ENCODE measurements at places on chromosomes 13 and 19.

- DNase-seq: peak; percentile 100
These were observed at the start of gene GET3 for GRCh38 chr19:12736995-12737834. GET3 (plus strand) TSS chr19:12737497; CDS start chr19:12737506, 9 bp downstream.

- DNase-seq: peak; percentile 94
These were observed 36.4 kb upstream of the IGFL4 start for GRCh38 chr19:46076951-46077814.

DNA sequence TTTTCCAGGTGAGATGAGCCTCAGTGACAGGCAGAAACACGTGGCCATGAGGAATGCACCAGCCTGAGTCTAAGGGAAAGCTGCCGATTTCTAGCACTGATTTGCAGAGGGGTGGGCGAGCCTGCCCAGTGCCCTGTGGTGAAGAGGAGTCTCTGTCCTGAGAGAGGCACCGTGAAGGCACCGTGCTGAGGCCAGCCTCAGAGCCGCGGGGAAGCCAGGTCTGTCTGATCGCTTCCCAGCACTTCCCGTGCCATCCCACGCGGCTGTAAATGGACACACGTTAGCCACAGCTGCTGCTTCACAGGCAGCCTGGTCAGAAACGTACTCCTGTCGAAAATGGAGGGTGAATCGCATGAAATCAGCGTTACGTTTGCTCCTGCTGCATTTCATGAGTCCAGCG, 79.8 kb downstream of the ATP11A start:
- DNase-seq: no peak

- DNase-seq: no peak
These were observed 1.2 kb downstream of the FRY start for GRCh38 chr13:32032759-32033158.

DNA sequence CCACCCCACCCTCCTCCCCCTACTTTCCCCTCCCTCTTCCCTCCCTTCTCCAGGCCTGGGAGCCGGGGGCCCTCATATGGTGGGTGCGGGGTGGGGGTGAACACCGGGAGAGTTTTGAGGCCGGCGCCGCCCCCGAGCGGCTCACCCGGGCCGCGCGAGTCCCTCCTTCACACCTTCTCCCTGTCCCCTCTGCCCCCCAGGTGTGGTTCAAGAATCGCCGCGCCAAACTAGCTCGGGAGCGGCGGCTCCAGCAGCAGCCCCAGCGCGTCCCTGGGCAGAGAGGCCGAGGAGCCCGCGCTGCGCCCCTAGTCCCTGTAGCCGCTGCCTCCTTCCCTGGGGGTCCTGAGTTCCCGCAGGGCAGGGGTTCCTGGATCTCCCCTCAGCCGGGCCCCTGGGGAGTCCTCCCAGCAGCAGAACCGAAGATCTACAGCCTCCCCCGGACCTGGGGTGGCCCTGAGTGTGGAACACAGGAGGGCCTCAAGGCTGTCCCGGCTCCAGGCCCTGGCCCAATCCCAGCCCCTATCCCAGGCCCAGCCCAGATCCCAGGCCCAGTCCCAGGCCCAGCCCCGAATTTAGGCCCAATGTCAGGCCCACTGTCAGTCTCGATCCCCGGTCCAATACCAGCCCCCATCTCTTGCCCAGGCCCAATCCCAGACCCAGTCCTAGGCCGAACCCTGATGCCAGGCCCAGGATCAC, 1.7 kb downstream of the TPRX2 start:
- no peak for DNase-seq

DNA sequence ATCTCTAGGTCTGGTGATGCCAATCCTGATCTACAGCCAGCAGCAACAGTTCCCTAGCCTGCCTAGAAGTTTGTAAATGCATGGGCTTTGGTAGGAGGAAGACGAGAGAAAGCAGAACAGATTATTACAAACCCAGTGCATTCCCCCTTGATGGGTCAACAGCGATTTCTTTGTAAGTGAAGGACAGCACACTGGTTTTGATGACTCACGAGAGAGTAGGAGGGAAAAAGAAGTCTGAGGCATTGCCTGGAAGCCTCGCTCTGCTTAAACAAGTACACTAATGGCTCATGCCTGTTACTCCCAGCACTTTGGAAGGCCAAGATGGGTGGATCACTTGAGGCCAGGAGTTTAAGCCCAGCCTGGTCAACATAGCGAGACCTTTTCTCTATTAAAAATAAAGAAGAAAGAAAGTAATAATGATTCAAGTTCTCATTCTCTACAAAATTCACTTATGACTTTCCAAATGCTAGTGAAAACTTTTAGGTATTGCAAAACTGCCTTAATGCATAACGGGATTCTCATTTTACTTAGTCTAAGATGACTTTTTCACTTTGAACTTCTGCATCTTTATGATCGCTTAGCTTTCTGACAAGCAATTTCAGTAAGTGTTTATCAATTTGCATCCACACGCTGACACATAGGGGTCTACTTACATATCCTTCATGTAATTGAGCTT, 47.7 kb upstream of the USPL1 start:
- DNase-seq: peak; percentile 69

GRCh38 chr13:71249011-71249410, 618.0 kb downstream of the DACH1 start:
- no peak for DNase-seq

DNA sequence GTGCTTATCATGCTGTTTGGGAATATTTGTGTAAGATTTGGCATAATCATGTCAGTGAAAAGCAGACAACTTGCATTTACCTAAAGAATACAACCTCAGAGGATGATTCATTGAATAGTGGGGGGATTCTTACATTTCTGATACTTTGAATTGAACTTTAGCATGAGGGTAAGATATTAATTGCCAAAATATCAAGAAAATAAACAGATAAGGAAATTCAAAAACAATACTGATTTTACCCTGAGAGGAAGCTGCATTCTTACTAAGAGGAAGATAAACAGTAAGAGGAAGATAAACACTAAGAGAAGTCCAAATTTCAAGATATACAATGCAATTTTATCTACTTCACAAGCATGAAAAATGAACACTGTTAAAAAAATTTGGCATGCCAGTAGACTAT, 2564.3 kb upstream of the PCDH20 start:
- no peak for DNase-seq

DNA sequence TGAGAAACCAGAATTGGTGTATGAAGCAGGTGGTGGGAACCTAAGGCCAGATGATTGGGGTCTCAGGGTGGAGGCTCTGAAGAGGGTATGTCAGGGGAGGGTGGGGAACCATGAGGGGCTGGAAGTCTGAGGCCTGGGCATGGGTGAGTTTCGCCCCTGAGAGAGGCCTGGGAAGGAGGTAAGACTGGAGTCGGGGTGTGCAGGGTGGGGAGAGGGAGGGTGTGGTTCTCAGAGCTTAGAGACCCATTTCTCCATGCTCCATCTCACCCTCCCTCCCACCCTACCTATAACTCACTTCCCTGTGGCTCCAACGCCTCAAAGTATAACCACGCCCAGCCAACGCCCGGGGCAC, 1.0 kb upstream of the KLHL26 start:
- no peak for DNase-seq

DNA sequence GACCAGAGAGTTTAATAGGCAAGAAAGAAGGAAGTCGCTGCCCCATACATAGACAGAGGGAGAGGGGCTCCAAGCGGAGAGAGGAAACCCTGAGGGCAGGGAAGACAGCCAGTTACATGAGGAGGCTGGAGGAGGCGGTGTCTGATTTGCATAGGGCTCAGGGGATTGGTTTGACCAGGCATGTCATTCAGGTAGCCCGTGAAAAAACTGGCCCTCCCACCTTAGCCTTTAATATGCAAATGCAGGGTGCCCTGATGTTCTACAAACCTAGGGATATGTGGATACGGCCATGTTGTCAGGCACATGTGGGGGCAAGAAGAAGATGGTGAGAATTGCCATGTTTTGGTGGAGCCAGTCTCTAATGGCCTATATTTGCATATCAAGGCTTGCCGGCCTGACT, 1461.6 kb downstream of the PCDH9 start:
- DNase-seq: peak; percentile 79

- peak; percentile 62 for DNase-seq
These were observed 261.3 kb downstream of the ATP8A2 start for GRCh38 chr13:25633093-25633492.

DNA sequence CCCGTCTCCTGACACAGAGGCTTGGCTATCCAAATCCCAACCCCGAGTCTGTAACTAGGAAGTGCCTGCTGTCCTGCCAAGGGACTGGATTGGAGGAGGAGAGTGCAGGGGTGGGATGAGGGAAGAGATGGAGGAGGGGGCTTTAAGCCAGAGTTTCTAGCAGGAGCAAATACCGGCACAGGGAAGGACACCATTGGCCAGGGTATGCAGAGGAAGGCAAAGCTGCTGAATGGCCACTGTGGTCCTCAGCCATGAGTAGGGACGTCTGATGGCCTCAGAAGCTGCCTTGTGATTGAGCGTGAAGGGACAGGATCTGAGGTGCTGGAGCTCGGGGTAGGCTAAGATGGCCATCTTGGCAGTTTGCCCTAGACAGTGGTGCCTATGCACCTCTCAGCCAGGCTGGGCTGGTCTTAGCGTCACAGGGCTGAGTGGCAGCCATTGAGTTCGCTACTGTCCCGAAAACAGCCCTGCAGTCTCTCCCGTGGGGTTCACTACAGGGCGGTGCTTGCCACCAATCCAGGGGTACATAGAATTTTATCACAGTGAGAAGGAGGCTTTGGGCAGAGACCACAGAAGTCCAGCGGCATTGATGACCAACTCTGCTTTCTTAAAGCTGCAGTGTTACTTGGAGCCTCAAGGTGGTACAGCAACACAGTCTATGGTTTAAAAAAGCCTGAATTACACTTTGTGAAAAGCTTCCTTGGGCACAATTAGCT, 61.8 kb downstream of the AKAP11 start:
- DNase-seq: peak; percentile 73

All from mesendoderm (in vitro differentiated cells).